Karpas-422 (cell line): ENCODE measurements at places on chromosomes 11 and 22. TPM values are rescaled to one million over a fixed set of nuclear protein-coding genes. Genes with fewer than 3 reads are reported as not detected.

DNA sequence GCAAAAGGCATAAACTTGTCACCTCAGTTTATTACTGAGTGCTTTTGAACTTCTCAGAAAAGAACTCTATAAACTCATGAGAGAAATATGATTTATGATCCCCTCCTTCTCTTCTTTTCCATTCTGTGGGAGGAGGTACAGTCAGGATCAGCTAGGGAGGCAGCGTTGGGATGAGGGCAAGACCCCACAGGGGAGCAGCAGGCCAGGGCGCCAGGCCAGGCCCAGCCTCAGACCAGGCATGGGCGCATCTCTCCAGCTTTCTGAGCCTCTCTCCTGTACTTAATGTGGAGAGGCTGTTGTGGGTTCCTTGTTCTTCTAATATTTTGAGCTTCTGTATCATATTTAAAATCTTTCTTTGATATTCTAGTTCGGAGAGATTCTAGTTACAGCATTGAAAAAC is 71.7 kb downstream of the C22orf31 start:
- no peak for DNase-seq
- H3K36me3 ChIP-seq = no peaks in the 10 kb centered on the region
- no peak overlapping the region for H3K27ac ChIP-seq

GRCh38 chr22:28958611-28959010 is 75.2 kb downstream of the ZNRF3 start:
- no peaks in the 10 kb centered on the region for H3K36me3 ChIP-seq
- H3K4me3 ChIP-seq = no peak overlapping the region
- H3K27ac ChIP-seq = no peak overlapping the region
- H3K4me1 ChIP-seq = peaks cover 6% of the 10 kb centered on the region; the same call in 1 of the 2 replicates

- H3K4me3 ChIP-seq = no peak overlapping the region
- no peaks in the 10 kb centered on the region for H3K36me3 ChIP-seq
- H3K4me1 ChIP-seq = no peaks in the 10 kb centered on the region; the same call in 1 of the 2 replicates
- H3K27ac ChIP-seq = no peak overlapping the region
These were observed 147.9 kb upstream of the PLET1 start for GRCh38 chr11:112408517-112408916.

- H3K27ac ChIP-seq = no peak overlapping the region
- DNase-seq = no peak
- 0 out of 2 replicates have a peak, but pooled peaks cover 6% of the 10 kb centered on the region for H3K36me3 ChIP-seq
These were observed 49.8 kb upstream of the CYP2D6 start for GRCh38 chr22:42180349-42180842.

- no peak overlapping the region for H3K27ac ChIP-seq
- no peaks in the 10 kb centered on the region for H3K4me1 ChIP-seq
- H3K27me3 ChIP-seq = no peaks in the 10 kb centered on the region
These were observed 13.0 kb upstream of the BID start for GRCh38 chr22:17787241-17787640.

MICAL2 gene
- 0.69 and 0.93 TPM in 2 replicates for total RNA-seq

CYB5R2 gene
- total RNA-seq = not detected in 2 replicates

NXPE2 gene
- not detected in 2 replicates for total RNA-seq

RGL4 gene
- total RNA-seq = 103 and 125 TPM in 2 replicates

SPTBN2 gene
- total RNA-seq = 18.9 and 72.0 TPM in 2 replicates

MRGPRX1 gene
- total RNA-seq = not detected in 2 replicates
